Thyroid gland (tissue), 4 donors: ENCODE measurements at places on chromosomes 3 and 15. TPM values are rescaled to one million over a fixed set of nuclear protein-coding genes. Genes with fewer than 3 reads are reported as not detected.

DNA sequence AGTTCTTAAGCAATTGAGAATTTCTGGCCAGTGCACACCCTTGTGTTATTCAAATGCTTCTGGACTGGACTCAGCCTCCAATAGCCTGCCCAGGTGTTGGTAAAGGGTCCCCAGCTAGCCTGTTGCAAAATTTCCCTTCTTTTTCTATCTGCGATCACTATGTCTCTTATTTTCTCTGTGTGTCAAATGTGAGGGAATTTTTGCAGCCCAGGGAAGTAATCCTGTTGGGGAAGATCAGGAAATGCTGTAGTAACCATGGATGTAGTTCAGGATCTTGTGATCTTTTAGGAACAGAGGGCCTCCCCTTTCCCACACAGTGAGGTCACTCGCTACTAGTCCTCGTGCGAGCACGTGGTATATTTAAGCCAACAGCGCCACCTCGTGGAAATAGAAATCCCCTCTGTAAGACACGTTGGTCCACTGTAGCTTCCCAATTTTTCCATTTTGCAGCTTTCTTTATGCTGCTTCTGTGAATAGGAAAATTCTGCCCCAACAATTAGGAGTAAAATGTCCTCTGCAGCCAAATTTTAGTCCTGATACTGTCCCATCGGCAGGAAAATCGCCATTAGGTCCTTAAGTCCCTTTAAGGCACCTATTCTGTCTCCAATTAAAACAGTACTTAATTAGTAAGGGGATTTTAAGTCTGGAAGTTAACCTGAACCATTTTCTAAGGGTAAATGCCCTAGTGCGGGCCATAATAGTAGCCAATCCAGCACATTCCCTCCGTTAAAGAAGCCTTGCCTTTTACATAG lies 4.0 kb upstream of the SMCO1 start:
- H3K36me3 ChIP-seq = no peaks in the 10 kb centered on the region
- no peak overlapping the region for H3K4me3 ChIP-seq
- H3K27ac ChIP-seq = no peak overlapping the region
- H3K4me1 ChIP-seq = no peaks in the 10 kb centered on the region
- H3K27me3 ChIP-seq = no peaks in the 10 kb centered on the region

The CCRL2 gene
- 0.68 TPM for total RNA-seq

- DNase-seq = no peak
- no peaks in the 10 kb centered on the region for H3K27me3 ChIP-seq
- no peak overlapping the region for H3K27ac ChIP-seq
- no peak overlapping the region for H3K4me3 ChIP-seq
These were observed 43.4 kb downstream of the FAM174B start for GRCh38 chr15:92611995-92612745.

The TGM5 gene
- not detected for total RNA-seq
